ENCODE measurements at places on chromosomes 7 and 10.
A peak's percentile ranks its signal among the peaks of the same experiment; 100 is the strongest.

- no peak for DNase-seq
Measured at GRCh38 chr10:75018251-75018650, 93.2 kb upstream of the SAMD8 start.

GRCh38 chr10:43255634-43256431 lies 11.0 kb downstream of the RASGEF1A start:
- no peak for DNase-seq

DNA sequence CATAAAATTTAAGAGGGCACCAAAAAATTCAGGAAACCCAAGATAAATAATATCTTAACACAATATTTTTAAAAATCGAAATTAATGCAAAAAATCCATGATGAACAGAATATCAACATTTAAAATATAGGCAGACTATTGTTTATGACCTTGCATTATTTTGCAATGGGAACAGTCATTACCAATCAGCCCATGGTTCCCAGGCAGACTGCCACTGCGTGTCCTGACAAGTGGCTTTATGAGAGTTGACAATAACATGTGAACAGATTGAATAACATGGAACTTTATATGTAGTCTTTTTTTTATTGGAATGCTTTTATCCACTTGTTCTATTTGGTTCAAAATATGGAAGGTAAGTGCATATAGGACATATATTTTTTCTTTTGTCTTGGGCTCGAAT lies 3.1 kb upstream of the AVPI1 start:
- DNase-seq: no peak

GRCh38 chr10:13681095-13681494 lies 94.3 kb downstream of the PRPF18 start:
- DNase-seq: peak; percentile 9

- no peak for DNase-seq
Measured at GRCh38 chr10:17590969-17591645, 26.1 kb downstream of the HACD1 start.

GRCh38 chr10:78578929-78579328 lies 489.8 kb upstream of the ZMIZ1 start:
- DNase-seq: no peak

GRCh38 chr7:129255800-129256199 lies 31.0 kb downstream of the AHCYL2 start:
- no peak for DNase-seq

GRCh38 chr10:106996510-106996909 lies 168.0 kb downstream of the SORCS1 start:
- no peak for DNase-seq

DNA sequence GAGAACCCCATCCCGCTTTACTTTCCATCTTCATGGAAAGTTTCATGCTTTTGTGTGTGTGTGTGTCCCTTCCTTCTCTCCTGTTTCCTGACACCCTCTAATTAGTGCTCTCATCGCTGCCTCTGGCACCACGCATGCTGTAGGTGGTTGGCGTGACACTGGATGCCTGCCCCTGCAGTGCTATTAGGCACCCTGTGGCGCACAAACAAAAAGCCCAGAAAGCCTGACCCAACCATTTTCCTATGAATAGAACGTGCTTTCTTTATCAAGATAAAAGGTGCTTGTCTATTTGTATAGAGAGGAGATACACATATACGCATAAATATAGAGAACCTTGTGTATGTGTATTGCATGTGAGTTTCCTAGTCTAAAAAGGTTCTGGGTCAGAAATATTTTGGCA lies 120.8 kb upstream of the CDCA7L start:
- no peak for DNase-seq

- no peak for DNase-seq
Measured at GRCh38 chr10:71989661-71990454, 25.7 kb downstream of the CHST3 start.

GRCh38 chr10:114030140-114030539 lies 13.5 kb upstream of the ADRB1 start:
- DNase-seq: no peak

DNA sequence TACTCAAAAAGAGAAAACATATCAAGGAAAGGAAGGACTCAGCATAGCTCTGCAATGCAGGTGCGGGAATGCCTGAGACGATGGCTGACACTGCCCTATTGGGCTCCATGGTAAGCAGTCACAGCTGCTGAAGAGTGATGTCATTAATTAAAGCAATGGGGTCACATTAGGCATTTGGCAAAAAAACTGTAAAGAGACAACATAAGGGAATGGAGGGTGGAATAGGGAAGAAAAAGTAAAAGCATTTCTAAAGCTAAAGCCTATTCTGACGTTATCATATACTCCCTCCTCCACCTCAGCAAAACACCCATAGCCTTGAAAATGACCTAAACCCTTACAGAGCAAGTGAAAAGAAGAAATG lies 38.5 kb upstream of the SPOCK2 start:
- DNase-seq: no peak

DNA sequence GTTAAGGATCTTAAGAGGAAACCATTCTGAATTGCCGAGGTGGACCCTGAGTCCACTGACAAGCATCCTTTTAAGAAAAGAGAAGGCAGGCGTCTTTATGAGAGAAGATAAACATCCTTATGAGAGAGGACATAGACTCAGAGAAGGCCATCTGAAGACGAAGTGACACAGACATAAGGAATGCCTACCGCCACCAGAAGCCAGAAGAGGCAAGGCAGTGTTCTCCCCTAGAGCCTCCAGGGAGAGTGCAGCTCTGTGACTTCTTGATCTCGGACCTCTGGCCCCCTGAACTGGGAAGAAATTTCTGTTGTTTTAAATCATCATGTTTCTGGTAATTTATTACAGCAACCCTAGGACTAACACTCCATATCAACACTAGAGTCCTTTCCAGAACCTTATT lies 25.2 kb upstream of the ING3 start:
- no peak for DNase-seq

- DNase-seq: no peak
Measured at GRCh38 chr7:101954499-101954898, 137.1 kb downstream of the CUX1 start.

- DNase-seq: no peak
Measured at GRCh38 chr7:153030976-153031375, 271.4 kb downstream of the ACTR3B start.

GRCh38 chr10:132498562-132499366 lies 38.8 kb upstream of the INPP5A start:
- no peak for DNase-seq

- DNase-seq: no peak
Measured at GRCh38 chr7:140685407-140686087, 11.0 kb upstream of the NDUFB2 start.

DNA sequence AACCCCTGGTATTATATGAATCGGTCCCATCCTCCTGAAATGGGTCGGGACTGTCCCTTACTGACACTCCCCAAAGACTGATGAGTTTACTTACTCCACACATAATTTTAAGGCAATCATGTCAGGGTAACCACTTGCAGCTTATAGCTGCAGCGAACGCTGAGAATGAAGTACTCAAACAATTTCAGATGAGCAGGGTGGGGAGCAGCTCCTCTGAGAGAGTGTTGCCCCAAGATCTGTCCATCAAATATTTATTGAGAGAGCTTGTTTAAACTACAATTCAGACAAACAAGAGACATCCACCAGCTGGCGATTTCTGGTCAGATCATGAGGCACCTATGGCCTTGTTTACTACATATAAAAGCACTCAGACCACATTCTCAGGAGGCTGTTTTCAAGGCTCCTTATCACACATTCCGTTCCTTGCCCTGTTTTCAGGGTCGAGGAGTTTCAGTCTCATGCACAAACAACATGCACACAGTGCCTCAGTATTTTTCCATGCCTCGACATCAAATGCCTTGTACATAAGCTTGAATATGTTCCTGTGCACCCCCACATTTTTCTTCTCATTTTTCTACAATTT lies 80.1 kb downstream of the THSD7A start:
- DNase-seq: no peak

- DNase-seq: no peak
Measured at GRCh38 chr7:36951257-36951697, 227.0 kb upstream of the AOAH start.

- DNase-seq: no peak
Measured at GRCh38 chr7:47951374-47951773, 3.1 kb upstream of the PKD1L1 start.

GRCh38 chr7:103538964-103539709 lies 93.1 kb upstream of the SLC26A5 start:
- DNase-seq: no peak

GRCh38 chr7:91945476-91945875 lies 4.8 kb downstream of the AKAP9 start:
- no peak for DNase-seq

DNA sequence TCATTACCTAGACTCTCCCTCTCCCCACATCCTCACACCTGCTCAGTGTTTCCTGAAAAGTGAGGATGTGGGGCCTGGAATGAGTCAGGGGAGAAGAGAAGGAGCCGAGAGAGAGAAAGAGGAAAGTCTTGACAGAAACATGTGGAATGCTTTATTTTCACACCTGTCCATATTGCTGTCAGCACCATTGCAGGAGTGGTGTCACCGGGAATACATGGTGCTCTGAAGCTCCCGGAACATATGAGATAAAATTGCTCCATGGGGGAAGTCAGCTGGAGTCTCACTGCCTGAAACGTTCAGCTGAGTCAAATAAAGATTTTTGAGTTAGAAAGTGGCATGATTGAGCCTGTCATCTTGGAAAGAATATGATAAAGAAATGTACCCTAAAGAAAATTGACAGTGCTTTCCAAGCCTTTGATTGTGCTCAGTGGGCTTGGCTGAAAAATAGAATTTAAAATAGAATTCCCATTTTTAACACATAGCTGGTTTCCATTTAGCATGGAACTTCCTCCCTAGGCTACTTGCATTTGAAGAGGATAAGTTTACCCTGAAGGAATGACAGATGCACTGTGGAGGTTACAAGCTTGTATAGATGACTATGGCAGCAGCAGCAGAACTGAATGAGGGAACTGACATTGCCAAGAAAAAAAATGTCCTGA lies 182.4 kb downstream of the PCLO start:
- no peak for DNase-seq

DNA sequence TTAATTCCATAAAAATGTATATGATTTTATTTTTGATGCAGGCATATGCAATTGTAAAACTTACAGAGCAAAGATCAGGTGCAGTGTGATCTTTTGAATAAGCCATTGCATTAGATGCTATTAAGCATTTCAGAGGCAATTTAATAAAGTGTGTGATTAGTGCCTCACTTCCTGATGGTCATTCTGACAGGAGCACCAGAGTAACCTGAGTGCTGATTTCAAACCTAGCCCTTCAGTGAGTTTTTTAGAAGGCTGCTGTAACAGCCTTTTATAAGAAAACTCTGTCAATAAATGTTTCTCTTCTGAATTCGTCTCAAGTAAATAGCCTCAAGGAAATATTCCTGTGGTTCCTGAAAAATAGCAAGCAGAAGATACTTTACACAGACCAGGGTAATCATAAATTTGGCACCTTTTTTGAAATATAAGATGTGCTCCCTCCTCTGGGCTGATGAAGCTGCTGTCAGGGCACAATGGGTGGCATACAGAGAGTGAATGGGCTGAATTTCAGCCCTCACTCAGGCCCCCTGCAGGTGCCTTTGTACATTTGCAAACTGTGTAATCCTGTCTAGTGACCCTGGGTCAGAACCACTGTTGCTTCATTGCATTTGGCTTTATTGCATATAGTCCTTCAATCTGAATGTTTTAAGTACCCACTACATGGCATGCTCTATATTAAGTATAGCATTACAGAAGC lies 193.7 kb upstream of the CSTF2T start:
- DNase-seq: peak; percentile 25

GRCh38 chr7:134882481-134882880 lies 103.0 kb downstream of the CALD1 start:
- DNase-seq: no peak

- DNase-seq: no peak
Measured at GRCh38 chr7:13882051-13882450, 107.4 kb downstream of the ETV1 start.

GRCh38 chr10:129523031-129523722 lies 56.1 kb downstream of the MGMT start:
- DNase-seq: no peak

GRCh38 chr10:102579328-102579727 lies 65.0 kb upstream of the TRIM8 start:
- no peak for DNase-seq

GRCh38 chr7:22700559-22701002 lies 26.4 kb upstream of the IL6 start:
- no peak for DNase-seq

DNA sequence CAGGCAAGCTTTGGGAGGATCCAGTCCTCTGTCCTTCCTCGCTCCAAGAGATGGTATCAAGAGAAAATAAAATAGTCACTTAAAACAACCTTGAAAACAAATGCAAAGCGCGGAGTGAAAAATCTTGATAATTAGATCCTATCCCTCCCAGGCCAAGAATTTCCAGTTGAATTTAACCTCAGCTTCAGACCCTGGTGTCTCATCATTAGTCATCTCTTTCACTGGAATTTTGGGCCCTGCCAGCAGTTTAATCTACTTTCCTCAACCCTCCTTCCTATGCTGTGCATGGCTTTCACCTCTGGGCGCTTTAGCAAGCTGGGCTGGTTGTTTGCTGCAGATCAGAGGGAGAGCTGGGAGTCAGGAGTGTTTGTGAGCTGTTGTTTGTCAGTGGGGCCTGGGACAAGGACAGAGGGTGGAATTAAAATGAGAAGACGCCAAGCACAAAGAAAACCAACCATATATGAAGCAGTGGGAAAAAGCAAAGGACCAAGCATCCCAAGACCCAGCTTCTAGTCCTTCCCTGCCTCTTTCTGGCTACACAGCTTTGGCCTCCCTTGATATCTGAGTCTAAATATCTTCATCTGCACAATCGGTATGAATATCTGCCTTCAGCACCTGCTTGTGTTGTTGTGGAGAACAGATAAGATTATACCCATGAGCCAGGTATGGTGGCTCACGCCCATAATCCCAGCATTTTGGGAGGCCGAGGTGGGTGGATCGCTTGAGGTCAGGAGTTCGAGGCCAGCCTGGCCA lies 13.5 kb downstream of the MYOF start:
- DNase-seq: no peak

GRCh38 chr7:47474211-47474936 lies 107.5 kb downstream of the TNS3 start:
- no peak for DNase-seq

- DNase-seq: no peak
Measured at GRCh38 chr10:77628906-77629730, 8.5 kb downstream of the KCNMA1 start.

GRCh38 chr7:66323114-66323796 lies 118.1 kb downstream of the TPST1 start:
- DNase-seq: no peak

DNA sequence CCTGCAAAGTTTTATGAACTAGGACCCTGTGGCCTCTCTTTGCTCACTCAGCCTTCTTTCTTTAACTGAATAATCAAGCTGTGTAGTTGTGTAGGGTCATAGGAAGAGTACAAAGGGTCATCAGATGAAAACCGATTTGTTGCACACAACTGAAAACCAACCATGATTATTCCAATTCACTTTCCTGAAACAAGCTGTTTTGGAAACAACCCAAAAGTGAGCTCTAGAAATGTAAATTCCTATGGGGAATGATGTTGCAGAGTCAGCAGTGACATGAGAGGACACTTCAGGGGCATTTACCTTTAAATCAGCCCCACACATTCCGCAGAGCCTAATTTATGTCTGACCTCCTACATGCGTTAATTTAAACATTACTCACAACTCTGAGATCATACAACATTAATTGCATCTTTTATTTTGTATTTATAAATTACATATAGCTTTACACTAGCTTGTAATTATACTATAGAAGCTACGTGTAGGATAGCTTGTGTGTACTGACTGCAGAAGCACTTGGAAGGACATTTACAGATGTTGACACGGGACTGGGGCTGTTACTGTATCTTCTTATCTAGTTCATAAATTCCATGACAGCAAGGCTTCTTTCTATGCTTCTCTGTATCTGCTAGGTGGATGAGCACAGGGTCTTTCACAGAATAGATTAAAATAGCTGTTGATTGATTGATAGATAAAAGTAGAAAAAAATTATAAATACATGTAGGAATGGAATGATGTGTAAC lies 139.9 kb upstream of the AKR1E2 start:
- no peak for DNase-seq

Measured in SHP77 (cell line).